HCT116 (cell line): ENCODE measurements at places on chromosomes 16 and 17.

DNA sequence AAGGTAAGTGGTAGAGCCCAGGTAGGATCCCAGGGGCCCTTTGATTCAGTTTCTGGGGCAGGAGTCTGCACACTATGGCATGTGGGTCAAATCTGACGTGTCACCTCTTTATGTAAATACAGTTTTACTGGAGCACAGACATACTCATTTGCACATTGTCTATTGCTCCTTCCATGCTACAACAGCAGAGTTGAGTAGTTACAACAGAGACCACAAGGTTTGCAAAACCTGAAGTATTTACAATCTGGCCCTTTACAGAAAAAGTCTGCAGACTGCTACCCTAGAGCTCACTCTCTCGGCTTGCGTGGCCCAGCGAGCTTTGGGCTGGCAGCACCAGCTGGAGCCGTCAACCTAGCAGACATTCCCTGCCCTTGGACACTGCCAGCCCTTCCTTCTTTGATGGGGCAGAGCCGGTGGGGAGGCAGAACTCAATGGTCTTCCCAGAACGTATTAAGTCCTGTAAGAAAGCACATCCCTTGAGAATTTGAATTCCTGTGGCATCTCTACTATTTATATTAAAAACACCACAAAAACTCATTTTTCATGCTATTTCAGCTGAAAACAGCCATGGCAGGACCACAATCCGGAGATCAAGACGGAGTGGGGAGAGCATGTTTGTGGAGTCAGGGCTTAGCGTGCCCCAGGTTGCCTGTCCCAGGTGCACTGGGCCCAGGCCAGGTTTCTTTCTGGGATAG is 133.1 kb upstream of the NUDT7 start:
- no peak for DNase-seq

GRCh38 chr16:50261707-50262235 is 4.6 kb upstream of the ADCY7 start:
- no peak for DNase-seq

GRCh38 chr17:39631403-39631802 is 4.7 kb downstream of the PPP1R1B start:
- no peak for DNase-seq

DNA sequence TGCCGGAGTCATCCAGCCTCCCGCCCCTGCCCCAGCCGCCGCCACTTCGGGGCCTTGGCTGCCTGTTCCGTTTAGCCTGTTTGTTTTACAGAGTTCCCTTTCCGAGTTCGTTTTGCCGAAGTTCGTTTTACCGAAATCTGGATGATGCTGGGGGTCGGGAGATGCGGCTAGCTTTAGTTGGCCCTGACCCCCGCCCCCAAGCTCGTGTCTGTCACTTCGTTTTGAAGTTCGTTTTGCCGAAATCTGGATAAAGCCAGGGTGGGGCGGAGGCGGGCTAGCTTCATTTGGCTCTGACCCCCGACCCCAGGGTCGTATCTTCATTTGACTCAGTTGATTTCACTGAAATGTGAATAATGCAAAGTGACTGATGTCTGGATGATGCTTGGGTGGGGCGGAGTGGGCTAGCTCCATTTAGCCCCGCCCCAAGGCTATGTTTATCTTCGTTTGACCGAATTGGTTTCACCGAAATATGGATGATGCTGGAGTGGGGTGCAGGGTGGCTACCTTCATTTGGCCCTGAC is 591 bp downstream of the PSMD7 start:
- no peak for DNase-seq

DNA sequence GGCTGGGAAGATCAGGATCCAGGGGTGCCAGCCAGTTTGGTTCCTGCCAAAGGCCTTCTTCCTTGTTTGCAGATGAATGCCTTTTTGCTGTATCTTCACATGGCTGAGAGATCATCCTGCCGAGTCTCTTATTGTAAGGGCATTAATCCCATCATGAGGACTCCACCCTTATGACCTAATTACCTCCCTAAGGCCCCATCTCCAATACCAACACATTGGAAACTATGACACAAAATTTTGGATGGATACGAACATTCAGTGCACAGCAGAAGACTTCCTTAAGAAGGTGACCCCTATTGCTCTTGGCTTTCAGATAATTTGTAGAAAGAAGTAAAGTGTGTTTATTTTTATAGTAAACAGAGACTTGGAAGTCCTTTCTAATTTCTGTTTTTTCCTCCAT is 1164.7 kb upstream of the CDH8 start:
- no peak for DNase-seq

GRCh38 chr17:63447471-63448009 is 1.4 kb upstream of the CYB561 start:
- no peak for DNase-seq

GRCh38 chr16:23837553-23838308 is 1.9 kb downstream of the PRKCB start:
- no peak for DNase-seq

GRCh38 chr16:69511651-69512050 is 54.1 kb upstream of the NFAT5 start:
- no peak for DNase-seq

- DNase-seq, result no peak
Measured at GRCh38 chr16:51994597-51994996, 552.3 kb downstream of the TOX3 start.

- no peak for DNase-seq
Measured at GRCh38 chr16:35102780-35103403, 1643.5 kb downstream of the TP53TG3F start.

GRCh38 chr17:60827943-60828342 is 150.3 kb downstream of the BCAS3 start:
- no peak for DNase-seq

- peak; percentile 99 for DNase-seq
Measured at GRCh38 chr16:3003582-3004270, 9.0 kb upstream of the CLDN9 start.

DNA sequence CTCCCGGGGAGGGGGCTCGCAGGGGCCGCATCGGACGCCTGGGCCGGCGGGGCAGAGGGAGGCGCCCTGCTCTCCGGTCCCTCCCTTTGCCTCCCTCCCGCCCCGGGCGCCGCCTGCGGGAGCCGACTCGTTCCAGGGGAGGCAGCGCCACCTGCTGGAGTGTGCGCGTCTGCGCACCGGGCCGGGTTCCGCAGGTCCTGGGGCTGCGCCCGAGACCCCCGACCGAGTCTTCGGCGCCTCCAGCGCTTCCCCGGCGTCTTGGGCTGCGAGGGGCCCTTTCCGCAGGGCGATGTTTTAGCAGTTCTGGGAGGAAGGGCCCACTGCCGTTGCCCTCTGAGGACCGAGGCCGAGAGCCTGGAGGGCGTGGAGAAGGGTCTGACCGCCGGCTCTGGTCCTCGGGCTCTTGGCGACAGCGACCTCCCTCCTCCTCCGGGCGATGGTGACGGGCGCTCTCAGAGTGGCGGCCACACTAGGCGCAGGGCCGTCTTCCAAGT is 106.3 kb downstream of the SEC14L1 start:
- DNase-seq, result peak; percentile 60

- no peak for DNase-seq
Measured at GRCh38 chr16:62963846-62964245, 927.6 kb upstream of the CDH8 start.

DNA sequence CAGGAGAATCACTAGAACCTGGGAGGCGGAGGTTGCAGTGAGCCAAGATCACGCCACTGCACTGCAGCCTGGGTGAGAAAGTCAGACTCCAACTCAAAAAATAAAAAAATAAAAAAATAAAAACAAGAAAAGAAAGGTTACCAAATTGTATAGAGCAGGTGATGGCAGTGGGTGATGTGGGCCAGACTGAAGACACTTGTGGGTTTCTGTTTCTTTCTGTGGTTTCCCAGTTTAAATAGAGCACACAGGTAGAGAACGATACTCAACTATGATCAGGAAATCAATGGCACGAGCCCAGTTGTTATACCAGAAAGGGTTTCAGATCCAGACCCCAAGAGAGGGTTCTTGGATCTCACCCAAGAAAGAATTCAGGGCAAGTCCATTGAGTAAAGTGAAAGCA is 32.6 kb downstream of the NUBP1 start:
- DNase-seq, result no peak

DNA sequence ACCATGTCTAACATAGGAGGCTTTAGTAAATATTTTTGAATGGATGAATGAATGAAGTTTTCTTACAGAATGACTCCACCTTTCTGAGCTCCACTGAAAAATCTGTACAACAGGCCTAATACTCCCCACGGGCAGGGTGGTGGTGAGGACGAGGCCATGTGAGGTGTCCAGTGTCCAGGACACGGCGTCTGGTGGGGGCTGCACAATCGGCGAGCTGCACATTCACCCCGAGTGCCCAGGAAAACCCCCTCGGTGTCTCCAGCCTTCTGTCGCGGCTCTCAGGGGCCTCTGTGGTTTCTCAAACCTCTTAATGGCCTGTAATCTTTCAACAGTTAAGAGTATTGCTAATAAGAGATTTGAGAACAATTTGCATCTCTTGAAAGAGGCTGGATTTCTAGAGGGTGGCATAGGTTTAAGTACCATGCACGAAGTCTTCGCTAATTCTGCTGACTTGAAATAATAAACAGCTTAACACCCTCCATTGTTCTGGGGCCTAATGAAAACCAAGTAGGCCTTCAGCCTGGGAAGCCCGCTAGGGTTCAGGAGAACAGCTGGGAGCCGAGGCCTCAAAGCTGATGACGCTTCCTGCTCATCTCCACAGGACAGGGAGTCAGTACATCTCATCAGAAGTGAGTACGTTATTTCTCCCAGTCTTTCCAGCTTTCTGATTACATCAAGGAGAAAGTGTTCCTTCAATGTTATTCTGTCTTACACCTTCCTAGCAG is 304.6 kb upstream of the FOXF1 start:
- DNase-seq, result no peak

- no peak for DNase-seq
Measured at GRCh38 chr16:65010125-65010524, 111.7 kb downstream of the CDH11 start.

DNA sequence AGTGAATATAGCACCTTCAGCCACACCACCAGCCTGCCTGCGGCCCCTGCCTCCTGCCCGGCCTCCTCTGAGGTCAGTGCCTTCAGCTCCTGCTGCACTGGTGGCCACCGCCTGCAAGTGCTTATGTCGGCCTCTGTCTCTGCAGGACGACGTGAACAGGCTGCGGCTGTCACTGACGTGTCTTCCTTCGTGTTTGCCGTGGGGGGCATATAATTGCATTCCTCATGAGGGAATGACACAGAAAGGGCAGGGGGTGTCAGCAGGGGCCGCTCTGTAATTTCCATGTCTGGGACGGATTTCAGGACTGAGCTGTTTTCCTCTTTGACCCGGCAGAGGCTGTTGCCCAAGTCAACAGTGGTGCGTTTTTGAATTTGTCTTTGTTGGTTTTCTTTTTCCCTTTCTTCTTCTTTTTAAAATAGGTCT is 28.5 kb downstream of the CMIP start:
- no peak for DNase-seq

DNA sequence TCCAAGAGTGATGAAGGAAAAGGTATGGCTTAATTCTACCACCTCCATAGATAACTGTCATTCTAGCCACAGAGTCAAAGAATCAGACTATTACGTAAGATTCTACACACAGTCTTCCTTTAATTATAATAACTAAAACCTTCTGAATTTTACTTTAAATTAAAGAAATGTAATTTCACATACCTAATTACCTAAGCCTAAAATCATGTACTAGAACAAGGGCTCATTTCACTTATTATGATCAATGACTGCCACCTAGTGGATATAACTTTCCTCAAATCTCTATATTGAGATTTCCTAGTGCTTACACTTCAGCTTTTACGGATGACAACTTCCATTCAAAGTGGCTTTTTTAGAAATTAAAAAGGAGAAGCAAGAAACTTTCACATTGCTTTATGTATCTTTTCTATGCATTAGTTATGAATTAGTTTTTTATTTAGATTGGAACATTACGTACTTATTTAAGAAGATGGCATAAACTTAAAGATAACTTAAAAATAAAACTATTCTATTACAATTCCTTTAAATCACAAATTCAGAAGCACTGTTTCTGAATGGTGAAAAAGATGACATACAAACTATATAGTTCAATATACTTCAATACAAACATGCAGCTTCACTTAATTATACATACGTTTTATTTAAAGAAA is 18.2 kb upstream of the ABCA10 start:
- peak; percentile 55 for DNase-seq

GRCh38 chr16:30054959-30055553 is 10.5 kb upstream of the ALDOA start:
- DNase-seq, result no peak

GRCh38 chr16:4090351-4090851 is 25.8 kb downstream of the ADCY9 start:
- no peak for DNase-seq

DNA sequence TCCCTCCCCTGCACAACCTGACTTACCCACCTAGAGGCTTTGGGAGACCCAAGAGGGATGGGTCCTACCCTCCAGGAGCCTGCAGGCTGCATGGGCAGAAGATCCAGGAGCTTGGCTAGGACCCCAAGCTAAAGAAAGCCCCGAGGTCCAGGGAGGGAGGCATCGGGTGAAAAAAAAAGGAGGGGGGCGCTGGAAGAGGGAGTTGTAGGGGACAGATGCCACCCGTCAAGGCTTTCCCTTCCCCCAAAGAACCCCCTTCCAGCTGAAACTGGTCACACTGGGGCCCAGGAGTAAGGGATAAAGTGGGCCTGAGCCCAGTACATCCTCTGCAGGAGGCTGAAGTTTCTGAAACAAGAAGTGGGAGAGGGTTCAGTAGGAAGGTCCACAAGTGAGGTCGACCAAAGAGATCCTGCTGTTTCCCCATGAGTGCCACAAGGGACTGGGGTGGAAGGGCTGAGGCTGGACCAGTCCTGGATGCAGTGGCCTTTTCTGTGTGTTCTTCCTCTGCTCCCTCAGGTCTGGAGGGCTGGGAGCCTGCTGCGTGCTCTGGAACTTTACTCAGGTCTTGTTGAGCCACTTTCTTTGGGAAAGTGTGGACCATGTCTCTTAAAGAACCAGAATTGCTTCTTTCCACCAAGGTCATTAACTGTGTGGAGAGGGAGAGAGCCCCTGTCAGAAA is 14.2 kb upstream of the CBFB start:
- DNase-seq, result no peak

- DNase-seq, result no peak
Measured at GRCh38 chr16:58792188-58792587, 58.1 kb upstream of the GOT2 start.

- DNase-seq, result no peak
Measured at GRCh38 chr17:64686705-64687104, 24.6 kb upstream of the SMURF2 start.
